ENCODE measurements at places on chromosomes 7 and 10.

DNA sequence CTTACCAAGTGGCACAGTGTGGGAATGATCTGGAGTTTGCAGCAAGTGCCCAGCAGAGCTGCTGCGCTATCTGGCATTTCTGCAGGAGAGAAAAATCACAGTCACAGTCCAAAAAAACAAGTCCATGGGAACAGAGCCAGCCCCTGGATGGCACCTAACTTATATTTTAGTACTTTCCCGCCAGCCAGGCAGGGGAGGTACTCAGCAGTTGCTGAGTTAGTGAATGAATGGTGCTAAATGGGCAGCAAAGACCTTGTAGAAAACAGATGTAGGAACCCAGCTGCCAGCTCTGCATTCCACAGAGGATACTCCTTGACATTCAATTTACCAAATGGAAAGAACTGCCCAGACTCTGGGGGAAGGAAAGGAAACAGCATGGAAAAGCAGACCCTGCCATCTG is 54.5 kb downstream of the GSDME start:
- no peak for DNase-seq

- DNase-seq, result no peak
Measured at GRCh38 chr7:34043461-34044305, 138.3 kb downstream of the BMPER start.

DNA sequence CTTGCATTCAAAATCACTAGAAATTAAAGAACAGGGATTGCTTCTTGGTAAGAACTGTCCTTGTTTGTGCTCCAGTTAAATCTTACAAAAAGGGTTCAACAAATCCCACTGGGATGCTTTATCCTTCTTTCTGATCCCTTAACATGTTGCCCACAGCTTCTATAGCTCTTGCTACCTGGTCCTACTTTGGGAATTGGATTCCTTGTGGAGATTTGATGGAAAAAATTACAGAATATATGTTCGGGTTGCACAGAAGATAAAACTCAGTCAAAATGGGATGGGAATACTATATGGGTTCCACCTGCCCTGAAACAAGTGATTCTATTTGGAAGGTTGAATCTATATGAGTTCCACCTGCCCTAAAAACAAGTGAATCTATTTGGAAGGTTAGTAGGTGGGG is at the start of gene OR2A25:
Gene OR2A25 (plus strand): TSS at position 301 of the 400 bp plus-strand sequence. CDS start 4,409 bp downstream, outside the sequence.
- no peak for DNase-seq

DNA sequence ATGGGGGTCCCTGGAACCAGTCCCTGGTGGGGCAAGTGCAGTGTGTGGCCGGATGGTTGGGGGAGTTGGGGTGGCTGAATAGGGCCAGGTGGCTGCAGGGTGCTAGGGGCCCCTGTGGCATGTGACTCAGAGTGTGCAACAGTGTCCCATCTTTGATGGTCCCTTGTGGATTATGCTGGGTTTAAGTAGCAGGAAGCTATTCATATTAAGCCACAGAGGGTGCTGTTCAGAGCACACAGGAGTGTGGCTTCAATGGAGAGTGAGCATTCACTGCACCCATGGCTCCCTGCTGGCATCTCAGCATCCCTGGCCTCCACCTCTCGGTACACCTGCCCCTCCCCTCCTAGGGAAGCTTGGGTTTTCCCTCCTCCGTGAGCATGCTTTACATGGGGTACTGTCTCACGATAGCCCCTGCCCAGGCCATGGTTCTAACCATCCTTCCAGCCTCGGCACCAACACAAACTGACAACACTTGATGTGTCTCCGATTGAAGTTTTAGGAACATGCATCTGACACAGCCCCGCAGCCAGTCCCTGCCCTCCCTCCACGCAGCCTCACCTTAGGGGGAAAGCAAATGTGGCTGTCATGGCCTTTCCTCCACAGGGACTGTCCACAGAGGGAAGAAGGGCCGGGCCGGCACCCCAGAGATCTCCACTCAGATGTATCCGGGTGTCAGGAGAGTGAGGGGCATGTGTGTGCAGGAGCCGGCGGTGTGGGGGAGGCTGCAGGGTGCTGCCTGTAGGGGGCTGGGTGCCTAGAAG is 30.4 kb upstream of the PPIF start:
- DNase-seq, result peak; percentile 17

DNA sequence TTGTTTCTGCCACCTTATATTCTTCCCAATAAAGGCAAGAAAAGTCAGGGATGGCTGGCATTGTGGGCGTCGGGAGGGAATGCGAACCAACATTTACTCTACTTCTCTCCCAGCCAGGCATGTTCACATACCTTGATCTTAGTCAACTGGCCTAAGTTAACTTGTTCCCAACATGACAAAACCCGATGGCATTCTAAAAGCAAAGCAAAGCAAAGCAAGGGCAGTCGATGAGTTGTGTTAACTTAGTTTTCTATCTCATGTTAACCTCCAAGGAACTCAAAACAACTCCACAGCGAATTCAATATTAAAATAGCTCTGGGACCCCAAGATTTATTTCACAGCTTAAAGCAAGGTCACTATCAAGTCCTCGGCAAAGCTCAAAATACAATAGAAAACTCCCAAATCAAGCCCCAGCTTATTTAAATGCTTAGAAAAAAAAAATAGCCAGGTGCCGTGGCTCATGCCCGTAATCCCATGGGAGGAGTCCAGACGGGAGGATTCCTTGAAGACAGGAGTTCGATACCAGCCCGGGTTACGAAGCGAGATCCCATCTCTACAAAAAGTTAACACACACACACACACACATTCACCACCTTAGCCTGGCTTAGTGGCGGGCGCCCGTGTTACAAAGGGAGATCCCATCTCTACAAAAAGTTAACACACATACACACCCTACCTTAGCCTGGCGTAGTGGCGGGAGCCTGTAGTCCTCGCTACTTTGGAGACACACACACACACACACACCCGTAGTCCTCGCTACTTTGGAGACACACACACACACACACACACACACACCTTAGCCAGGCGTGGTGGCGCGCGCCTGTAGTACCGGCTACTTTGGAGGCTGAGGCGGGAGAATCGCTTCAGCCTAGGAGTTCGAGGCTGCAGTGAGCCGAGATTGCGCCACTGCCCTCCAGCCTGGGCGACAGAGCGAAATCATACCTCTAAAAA is 901 bp upstream of the CCNY start:
- DNase-seq, result peak; percentile 34

GRCh38 chr10:123512901-123513775 is 153.0 kb upstream of the GPR26 start:
- no peak for DNase-seq

- no peak for DNase-seq
Measured at GRCh38 chr10:21753497-21754270, 219.7 kb downstream of the MLLT10 start.

DNA sequence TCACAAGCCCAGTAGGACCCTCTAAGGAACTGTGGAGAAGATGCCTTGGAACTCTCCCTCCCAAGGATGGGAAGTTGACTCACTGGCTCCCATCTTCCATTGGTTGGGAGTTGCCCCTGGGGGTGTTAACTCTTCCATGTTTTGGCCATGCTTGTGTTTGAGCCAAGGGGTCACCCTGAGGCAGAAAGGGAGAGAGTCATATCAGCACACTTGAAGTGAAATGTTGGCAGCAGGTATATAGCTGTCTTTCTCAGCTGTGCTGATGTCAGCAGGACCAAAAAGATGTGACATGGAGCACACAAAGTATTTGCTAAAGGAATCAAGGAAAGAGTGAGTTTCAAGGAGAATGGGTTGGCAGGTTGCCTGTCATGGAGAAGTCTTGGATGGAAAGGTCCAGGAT is 359.4 kb downstream of the RPS24 start:
- DNase-seq, result no peak

- DNase-seq, result no peak
Measured at GRCh38 chr7:63073286-63073685, 925.4 kb upstream of the ZNF722 start.

DNA sequence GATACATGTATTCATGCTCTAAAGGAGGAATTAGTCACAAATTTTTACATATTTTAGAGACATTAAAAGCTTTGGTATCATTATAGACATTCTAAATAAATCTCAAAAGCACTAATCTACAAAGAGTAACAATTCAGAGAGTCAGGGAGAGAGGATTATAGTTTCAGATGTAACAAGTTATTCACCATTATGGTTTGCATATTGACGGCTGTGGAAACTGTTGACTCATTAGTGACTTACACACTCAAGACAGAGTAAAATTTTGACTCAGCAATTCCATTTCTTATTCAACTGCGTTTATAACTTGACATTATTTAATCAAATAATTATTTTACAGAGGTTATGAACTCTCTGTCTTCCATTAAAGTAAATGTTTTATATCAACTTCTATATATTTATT is 95.4 kb upstream of the SEMA3C start:
- no peak for DNase-seq

DNA sequence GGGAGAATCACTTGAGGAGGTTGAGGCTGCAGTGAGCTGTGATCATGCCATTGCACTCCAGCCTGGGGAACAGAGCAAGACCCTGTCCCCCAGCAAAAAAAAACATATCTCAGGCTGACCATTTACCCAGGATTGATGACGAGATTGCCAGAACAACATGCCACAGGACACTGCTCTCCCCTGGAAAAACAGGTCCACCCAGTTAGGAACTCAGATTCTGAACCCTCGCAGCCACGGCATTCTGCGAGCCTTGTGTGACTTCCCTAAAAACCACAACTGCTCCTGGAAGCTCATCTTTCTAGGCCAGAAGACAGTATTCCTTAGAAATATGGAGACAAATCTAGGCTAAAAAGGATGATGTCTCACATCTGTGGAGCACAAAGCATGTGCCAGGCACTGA is 42.1 kb upstream of the SH2B2 start:
- DNase-seq, result no peak

DNA sequence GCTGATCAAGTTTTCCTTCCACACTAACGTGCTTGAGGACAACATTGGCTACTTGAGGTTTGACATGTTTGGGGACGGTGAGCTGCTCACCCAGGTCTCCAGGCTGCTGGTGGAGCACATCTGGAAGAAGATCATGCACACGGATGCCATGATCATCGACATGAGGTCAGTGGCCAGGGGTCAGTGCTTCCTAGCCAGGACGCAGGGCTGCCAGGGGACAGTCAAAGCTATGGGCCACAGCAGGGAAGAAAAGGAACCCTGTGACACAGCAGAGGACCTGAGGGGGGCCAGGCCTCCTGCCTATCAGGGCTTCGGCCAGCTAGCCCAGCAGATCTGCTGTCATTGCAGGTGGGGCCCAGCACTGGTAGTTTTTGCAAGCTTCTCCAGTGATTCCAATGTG is 5.2 kb downstream of the RBP3 start:
- no peak for DNase-seq

DNA sequence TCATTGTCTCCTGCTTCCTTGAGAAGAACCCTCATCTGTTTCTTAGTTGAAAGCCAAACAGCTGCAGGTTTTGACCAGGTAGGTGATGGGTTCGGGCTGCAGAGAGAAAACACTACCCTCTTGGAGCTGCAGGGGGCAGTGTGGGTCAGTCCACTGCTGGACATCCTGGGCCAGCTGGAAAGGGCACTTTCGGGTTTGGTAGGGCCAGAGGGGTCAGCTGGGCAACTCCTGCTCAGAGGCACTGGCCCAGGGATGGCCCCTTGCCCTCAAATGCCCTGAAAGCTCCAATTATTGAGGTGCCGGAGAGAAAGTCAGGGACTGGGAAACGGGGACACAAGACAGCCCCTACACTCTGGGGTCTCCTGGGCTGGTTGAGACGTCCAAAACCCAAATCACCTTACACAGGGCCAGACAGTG is 90.7 kb downstream of the MKI67 start:
- DNase-seq, result peak; percentile 62

DNA sequence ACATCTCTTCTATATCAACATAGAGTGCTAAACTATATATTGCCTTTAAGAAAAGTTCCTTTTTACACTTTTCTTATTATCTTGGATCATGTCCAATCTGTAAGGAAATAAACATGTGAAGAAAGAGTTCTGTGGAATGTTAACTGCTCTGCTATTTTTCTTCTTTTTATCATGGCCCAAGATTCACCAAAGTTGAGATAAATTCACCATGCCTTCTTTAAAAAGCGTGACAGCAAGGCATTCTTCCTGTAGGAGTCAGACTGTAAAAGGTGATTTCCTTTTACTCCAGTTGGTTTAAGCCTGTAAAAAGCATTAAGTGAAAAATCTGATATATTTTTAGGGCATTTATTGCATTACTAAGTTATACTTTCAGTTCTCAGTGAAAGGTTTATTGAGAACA is 165.7 kb upstream of the FZD1 start:
- no peak for DNase-seq

DNA sequence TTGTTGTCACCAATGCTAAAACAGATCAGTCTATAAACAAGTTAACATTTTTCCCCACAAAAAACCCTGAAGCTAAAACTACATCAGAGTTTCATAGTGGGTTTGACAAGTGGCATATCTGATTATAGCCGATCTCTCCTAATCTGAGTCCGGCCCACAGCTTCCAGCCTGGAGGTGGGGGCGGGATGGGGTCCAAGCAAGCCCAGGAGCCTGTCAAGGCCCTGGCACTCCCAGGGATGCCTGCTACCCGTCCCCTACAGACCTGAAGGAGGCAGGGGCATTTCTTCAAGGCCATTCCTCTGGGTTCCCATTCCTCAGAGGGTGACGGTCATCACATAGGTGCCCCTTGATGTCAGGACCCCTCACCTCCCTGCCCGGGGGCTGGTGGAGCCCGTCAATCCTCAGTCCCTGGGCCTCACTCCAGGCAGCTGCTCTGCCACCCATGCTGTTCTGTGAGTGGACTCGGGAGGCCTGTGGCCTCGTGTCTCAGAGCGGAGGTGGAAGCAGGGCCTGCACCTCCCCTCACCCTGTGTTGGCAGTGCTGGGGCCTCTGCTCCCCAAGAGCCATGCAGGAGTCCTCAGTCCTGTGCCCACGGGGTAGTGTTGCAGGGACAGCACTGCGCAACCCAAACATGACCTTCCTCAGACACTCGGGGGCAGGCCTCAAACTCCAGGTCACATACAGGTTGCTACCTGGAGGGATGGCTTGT is 8.8 kb downstream of the DPYSL4 start:
- no peak for DNase-seq

DNA sequence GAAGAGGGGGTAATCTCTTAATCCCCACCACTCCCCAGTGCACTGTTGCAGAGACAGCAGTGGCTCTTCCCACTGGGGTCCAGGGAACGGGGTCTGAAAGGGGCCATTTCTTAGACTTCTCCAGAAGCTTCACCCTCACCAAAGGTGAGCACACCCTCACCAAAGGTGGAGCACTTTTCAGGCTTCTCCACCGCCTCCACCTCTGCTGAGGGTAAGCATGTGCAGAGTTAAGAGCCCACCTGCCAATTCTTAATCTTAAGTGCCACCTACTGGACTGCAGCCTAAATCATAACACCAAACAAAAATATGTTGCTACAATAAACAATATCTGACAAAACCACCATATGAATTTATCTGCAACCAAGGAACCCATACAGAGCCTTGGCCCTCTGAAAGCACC is 27.0 kb downstream of the SNX13 start:
- no peak for DNase-seq

DNA sequence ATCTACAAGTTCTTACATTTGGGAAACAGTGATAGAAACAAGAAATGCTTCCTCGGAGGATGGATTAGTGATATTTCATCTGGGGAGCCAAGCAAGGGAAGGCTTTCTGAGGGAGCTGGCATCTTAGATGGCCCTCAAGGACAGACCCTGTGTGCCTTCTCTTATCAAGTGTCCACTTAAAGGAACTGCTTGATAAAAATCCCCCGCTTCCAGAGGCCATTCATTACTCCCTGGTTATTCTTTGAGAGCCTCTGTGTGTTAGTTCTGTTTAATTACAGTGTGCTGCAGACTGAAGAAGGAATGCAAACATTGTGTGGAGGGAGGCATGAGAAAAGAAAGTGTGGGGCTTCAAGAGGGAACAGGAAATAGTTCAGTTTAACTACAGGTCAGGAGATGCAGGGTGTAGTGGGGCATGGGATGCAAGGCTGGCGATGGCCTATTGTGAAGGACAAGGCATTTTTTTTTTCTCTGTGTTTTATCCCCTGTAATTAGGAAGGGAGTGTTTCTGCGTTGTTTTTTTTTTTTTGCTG is 145.4 kb downstream of the SNX10 start:
- DNase-seq, result no peak

- no peak for DNase-seq
Measured at GRCh38 chr7:154868921-154869320, 134.0 kb downstream of the PAXIP1 start.
